ENCODE measurements at places on chromosomes 2 and 18.

- no peak for DNase-seq
Observed at GRCh38 chr2:149331023-149331400, 625 bp downstream of the LYPD6 start.

DNA sequence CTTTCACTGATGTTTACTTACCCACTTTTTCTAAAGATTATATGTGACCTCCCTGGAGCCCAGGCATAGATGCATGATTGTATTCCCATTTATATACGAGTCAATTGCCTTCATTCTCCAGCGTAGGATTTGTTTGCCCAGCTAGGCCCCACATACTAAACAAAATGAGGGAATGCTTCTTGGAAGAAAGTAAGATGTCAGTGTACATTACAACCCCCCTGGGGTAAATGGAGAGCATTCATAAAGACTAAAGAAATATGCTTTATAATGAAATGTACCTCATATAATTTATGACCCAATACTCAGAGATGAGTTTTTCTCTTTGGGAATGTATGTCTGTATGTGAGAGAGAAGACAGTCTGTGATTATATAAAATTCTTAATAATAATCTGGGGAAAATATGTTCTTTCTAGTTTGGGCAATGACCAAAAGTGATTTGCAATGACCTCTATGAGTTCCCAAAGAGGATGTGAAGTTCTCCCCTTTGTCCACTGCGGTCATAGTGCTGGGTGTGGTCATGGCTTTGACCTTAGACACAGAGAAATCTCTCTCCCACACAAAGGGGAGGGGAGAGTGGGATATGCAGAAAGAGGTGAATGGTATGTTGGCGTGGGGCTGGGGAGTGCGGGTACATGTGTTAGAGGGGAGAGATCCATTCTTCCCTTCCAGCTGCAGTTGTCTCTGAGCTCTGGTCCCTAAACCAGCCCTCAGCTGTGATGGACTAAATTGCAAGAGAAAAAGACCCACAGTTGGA, 175.6 kb downstream of the EN1 start:
- no peak for DNase-seq

GRCh38 chr2:162328424-162329157, 10.1 kb upstream of the IFIH1 start:
- DNase-seq = no peak

- DNase-seq = no peak
Observed at GRCh38 chr2:25306777-25307368, 34.9 kb downstream of the DNMT3A start.

Measured in left renal cortex interstitium (tissue), 4 donors.